Activated CD4-positive, alpha-beta T cell treated with anti-CD3 and anti-CD28 coated beads, Interleukin-10, Interleukin-2, amounts not matched to agents 100 ng/mL and 50 ng/mL, durations not matched to agents 16 hours and 8 hours (primary cell): ENCODE measurements at places on chromosomes 3 and 15.

GRCh38 chr15:55289011-55289745, 435 bp downstream of the RAB27A start:
- DNase-seq, result peak; percentile 62

DNA sequence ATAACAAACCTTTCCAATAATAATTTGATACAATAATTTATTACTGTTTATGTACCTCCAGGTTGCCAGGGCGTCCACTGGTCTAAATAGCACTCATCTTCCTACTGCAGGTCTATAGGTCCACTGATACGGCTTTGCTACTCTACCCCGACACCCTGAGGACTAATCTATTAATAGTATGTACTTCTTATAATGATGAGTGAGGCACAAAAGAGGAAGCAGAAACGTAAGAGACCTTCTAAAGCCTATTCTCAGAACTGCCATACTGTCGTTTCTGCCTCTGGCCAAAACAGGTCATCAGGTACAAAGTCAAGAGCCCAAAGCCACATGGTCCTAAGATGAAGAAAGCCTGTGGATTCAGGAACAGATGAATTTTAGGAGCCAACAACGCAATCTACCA, 163.2 kb upstream of the GRM7 start:
- no peak for DNase-seq

GRCh38 chr3:184479426-184480126, 82.0 kb upstream of the EPHB3 start:
- DNase-seq, result no peak

DNA sequence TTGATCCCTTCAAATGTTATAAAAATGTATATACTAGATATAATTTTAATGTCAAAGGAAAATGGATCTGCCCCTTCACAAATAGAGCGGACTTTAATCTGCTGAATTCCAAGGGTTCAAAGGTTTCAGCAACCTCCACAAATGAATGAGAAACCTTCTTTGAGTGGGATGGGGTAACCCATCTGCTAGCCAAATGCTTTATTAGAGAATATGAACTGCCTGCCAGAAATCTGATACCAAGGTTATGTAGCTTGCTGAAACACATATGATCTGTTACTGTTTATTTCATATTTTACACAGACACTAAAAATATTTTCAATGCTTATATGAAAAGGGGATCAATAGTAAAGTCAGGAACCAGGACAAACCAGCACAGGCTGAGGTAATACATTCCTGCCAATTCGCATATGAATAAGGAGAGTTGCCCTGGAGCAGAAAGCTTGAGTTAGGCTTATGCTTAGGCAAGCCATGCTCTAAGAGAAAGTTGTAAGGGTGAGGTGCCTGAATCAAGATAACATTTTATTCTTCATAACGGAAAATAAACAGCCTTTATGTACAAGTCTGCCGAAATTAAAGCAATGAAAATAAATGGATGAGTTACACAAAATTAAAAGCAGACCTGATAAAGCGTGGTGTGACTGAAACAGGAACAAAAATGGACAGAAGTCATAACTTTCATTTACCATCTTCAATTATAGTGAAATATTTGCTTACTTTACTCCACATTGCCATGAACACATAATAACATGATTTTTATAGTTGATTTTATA, 26.5 kb downstream of the PLOD2 start:
- no peak for DNase-seq

DNA sequence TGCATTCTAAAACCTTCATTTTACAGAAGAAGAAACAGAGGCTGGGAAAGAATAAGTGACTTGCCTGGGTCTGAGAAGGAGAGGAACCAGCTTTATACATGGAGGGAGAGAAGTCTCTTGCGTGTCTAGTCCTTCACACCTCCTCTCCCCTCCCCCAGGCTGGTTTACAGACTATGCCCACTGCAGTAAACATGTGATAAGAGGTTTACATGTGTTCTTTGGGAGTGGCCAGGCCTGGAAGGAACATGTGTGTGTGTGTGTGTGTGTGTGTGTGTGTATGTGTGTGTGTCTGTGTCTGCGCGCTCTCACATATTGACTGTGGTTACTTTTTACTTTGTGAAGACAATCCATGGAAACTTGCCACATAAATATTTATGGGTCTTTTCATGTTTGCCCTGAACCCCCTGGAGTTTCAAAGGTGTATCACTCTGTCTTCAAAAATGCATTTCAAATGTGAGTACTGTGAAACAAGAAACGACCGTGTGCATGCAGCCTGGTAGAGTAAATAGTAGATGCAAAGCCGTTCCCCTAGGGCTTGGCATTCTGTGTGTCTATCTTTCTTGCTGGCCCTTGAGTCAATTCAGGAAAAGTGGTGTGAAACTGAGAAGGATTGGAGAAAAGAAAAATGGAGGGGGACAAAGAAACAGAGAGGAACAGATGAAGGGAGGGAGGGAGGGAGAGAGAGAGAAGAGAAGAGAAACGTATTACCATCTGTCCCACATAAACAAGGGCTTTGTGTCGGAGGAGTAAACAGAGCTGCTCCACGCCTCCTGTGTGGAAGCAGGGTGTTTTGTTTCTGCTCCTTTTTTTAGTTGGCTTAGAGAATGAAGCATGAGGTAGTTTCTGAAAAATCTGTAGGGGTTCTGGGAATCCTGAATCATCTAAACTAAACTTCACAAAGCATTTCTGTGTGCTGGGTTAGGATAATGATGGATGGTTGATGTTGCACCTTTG, 51.7 kb downstream of the CLDN11 start:
- DNase-seq, result no peak

GRCh38 chr3:196694202-196694638, 17.8 kb downstream of the CEP19 start:
- peak; percentile 15 for DNase-seq

DNA sequence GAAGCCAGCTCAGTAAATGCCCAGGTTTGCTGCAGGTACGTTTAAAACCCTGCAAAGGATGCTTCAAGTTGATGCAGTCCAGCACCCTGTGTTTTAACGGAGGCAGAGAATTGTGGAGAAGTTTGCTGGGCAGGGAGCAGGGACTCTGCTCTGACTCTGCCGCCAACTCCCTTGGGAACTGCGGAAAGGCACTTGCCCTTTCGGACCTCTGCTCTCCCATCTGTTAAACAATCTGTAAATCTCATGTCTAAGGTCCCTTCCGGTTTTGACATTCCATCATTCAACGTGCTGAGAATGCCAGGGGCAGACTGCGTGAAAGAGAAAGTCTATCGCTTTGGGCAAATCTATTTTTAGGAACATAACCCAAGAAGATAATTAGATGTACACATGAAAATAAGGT, 184.5 kb downstream of the OPA1 start:
- DNase-seq, result no peak

- DNase-seq, result no peak
Measured at GRCh38 chr3:47430606-47431005, 45.1 kb downstream of the SCAP start.

DNA sequence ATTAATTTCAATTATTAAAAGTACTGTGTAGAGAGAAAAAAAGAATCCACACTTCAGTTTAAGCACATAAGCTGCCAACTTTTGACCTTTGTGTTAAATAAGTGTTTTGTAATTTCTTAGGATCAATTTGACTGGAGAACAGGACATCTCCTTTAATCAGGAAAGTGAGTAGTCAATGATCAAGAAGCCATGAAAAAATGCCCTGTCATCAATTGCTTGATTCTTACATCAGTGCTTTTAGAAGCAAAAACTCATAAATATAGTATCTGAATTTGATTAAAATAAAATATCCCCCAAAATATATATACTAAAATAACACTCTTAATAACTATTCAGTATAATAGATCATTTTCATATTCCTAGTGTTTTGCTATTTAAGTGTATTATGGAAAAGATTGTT, 409.0 kb downstream of the TAFA4 start:
- DNase-seq, result no peak

DNA sequence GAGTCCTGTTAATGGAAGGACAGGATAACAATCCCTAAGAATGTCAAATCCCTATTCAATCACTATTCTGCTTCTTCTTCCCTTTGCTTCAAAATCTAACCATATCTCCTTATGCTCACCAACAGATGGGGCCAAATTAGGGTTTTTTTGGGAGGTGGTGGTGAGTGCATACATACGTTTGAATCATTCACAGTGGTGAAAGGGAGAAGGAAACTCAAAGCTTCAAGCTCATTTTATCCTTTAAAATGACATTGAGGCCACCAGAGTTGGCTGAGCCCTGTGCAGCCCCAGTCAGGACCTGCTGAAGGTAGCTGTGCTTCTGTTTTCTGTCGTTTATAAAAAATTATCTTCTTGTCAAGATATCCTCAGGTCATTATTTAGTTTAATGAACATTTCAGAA, 607.5 kb upstream of the AGTR1 start:
- no peak for DNase-seq

DNA sequence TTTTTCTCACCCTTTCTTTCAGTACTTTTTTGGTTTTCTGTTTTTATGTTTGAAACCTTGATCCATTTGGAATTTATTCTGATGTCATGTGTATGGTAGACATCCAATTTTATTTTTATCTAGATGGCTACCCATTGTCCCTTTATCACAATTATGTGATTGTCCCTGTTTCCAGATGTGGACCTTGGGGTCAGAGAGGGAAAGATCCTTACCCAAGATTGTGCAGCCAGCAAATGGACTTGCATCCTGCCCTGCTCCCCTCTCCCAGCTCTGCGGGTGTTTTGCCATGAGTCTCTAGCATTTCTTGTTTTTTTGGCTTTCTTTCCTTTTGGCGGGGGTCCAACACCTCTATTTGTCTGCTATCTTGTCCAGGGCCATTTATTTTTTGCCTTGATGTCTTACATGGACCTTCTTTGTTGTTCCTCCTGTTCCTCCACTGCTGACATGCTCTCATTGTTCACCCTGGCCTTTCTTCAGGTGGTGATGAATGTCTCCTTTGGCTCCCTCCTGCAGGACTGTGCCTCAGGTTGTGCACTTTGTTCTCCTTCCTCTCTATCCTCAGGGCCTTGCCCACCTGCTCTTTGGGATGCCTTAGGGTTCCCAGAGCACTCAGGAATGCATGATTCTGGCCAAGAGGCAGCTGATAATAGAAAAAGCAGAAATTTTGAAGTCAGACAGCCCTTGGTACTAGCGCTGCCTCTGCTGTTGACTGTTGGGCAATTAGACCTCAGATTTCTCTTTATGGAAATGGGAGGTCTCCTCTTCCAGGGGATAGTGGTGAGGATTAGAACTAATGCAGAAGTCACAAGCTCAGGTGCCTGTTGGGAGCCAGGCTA, 84.3 kb downstream of the EEFSEC start:
- DNase-seq, result no peak

- no peak for DNase-seq
Measured at GRCh38 chr3:71112576-71112975, 471.0 kb downstream of the FOXP1 start.

DNA sequence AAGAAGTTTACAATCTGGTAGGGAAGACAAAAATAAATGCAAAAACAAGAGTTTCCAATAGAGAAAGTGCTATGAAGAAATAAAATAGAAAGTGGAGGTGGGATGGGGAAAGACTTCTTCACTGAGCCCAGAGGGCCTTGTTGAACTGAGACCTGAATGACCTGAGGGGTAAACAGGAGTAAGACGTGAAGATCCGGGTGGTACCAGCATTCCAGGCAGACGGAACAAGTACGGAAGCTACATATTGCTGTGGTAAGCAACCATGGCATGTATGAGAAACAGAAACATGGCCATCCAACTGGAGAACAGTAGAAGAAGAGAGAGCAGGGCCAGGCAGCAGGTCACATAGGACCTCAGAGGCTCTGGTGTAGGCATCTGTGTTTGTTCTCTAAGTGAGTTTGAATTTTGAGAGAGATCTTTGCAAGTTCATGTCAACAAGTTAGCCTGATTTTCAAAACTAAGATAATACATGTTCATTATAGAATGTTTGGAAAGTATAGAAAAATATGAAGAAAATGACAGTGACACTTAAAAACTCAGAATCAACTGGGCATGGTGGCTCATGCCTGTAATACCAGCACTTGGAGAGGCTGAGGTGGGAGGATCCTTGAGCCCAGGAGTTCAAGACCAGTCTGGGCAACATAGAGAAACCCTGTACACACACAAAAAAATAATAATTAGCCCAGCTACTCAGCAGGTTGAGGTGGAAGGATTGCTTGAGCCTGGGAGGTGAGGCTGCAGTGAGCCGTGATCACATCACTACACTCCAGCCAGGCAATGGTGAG, 64.3 kb downstream of the SLC49A4 start:
- DNase-seq, result no peak

DNA sequence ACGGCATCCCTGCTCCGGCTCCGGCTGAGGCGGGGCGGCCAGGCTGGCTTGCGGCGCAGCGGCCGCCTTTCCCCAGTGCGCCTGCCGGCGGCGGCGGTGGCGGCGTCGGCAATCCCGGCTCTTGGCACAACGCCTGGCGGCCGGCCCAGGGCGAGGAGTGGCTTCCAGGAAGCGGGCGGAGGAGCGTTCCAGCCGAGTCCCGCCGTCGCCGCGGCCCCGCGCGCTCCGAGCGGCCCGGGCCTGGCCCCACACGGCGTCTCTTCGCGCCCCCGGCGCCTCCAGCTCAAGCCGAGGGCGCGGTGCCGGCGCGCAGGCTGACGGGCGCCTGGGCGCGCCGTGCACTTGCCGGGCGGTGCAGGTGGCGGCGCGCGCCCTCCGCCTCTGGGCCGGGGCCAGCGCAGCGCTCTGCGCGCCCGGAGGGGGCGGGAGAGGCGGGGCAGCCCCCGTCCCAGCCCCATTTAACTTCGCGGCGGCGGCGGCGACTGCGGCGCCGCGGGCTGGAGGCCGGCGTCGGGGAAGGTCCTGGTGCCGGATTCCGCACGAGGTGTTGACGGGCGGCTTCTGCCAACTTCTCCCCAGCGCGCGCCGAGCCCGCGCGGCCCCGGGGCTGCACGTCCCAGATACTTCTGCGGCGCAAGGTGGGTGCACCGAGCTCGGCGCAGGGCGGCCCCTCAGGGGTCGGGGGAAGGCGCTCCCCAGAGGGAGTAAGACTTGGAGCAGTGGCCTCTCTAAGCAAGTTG, at the start of gene ADAMTSL3:
Gene ADAMTSL3, plus strand, starts transcription at position 485 of the 740 bp plus-strand sequence. CDS start 1,639 bp downstream, outside the sequence.
- no peak for DNase-seq

GRCh38 chr3:147939839-147940238, 530.7 kb downstream of the ZIC1 start:
- DNase-seq, result no peak

DNA sequence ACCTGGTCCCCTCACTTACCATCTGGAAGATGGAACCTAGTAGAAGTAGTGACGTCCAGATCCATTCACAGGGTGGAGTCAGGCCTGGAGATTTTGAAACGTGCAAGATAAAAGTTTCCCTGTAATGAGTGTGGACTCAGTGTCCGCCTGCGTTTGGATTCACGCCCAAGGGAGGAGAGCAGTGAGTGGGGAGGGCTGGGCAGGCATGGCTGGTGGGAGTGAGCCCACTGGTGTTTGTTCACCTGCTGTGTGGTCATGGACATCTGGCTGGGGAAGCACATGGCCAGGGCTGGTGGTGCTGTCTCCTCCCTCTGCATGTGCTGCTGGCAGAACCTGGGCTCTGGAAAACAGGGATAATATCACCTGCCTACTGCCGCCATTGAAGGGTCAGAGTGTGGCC, 37.0 kb downstream of the RLBP1 start:
- no peak for DNase-seq

DNA sequence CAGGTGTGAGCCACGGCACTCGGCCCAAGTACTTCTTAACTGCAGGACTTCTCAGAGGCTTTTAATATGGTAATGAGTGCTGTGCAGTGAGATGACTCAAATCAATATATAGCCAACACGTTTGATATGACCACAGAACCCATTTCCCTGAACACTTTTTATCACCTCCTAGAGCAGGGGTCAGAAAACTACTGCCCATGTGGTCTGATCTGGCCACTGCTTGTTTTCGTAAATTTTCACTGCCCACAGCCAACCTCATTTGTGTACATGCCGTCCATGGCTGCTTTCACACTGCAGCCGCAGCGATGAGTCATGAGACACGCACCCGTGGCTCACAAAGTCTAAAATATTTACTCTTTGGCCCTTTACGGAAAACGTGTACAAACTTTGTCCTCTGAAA, 179.2 kb downstream of the RORA start:
- no peak for DNase-seq
